Activated CD8-positive, alpha-beta T cell treated with anti-CD3 and anti-CD28 coated beads, Interleukin-2, amount 10 ng/mL, durations not matched to agents 7 days and 5 days (primary cell): ENCODE measurements at places on chromosomes 4 and X. TPM values are rescaled to one million over a fixed set of nuclear protein-coding genes. Genes with fewer than 3 reads are reported as not detected.

GCNA gene
- 6.6 TPM for total RNA-seq

SERTM2 gene
- not detected for total RNA-seq

MGST2 gene
- 13.4 TPM for total RNA-seq

C4orf36 gene
- total RNA-seq: 0.37 TPM

UGDH gene
- 11.7 TPM for total RNA-seq

FRMD7 gene
- total RNA-seq: not detected

FREM3 gene
- total RNA-seq: not detected

GRCh38 chr4:153205757-153206156, 1.5 kb downstream of the TRIM2 start:
- DNase-seq: no peak

DNA sequence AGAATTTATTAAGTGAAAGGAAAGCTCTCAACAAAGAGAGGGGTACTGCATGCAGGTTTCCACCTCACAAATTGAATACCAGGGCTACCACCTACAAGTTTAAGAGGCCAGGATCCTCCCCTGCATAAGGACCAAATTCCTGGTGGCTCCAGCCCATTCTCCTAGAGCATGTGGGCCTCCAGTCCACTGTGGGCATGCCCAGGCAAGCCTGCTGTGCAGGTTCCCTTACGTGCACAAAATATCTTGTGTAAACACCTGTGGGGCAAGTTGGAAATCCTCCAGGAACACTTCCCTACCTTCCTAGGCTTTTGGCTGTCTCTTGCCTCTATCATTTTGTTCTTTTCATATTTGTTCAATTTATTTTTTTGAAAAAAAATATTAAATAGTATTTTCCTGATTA, 724.3 kb downstream of the ARAP2 start:
- no peak for DNase-seq

- no peak for DNase-seq
Measured at GRCh38 chr4:128386761-128387599, 99.4 kb upstream of the PGRMC2 start.

GRCh38 chrX:40912576-40912975, 172.7 kb upstream of the USP9X start:
- DNase-seq: no peak

- DNase-seq: peak; percentile 82
Measured at GRCh38 chr4:102344520-102344953, 745 bp downstream of the SLC39A8 start.

GRCh38 chr4:158850800-158851644, 82.2 kb downstream of the FNIP2 start:
- DNase-seq: no peak

DNA sequence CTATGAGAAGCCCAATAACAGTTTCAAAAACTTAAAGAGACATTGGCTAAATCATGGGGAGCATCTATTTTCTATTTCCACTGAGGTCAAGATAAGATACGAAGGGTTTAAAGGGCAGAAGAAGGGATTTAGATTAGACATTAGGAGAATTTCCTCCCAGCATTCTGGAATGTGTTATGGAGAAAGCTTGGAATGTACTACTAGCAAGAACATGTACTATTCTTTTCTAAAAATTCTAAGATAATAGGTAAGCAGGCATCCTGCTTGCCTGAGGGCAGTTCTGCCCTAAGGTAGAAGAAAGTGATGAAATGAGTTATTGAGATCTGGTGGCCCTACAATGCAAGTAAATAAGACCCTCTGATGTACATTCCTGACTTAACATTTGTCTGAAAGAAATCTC, 279.2 kb downstream of the NR3C2 start:
- no peak for DNase-seq

GRCh38 chr4:130092187-130093015, 996.4 kb downstream of the C4orf33 start:
- no peak for DNase-seq

GRCh38 chr4:125346616-125347015, 31.9 kb downstream of the FAT4 start:
- DNase-seq: no peak

GRCh38 chr4:172517391-172517790, 651.2 kb upstream of the GALNT7 start:
- DNase-seq: no peak

GRCh38 chr4:84413976-84414375, 85.1 kb downstream of the NKX6-1 start:
- no peak for DNase-seq
